ENCODE measurements at places on chromosomes 5 and 9.

DNA sequence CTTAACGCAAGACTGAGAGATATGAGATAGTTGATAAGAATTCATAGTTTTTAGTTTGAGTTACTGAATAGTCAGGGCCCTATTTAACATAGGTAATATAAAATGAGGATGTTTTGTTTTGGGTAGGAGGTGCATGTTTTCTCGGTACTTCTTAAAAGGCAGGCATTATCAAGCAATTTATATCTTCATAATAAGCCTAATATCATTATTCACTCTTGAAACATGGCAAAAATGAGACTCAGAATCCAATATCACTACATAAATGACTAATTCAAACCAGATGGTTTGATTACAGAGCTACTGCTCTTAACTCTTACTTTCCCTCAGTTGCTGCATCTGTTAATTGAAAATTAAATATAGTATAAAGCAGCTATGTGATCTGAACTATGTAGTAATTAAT, 2038.7 kb downstream of the EFNA5 start:
- DNase-seq = no peak

DNA sequence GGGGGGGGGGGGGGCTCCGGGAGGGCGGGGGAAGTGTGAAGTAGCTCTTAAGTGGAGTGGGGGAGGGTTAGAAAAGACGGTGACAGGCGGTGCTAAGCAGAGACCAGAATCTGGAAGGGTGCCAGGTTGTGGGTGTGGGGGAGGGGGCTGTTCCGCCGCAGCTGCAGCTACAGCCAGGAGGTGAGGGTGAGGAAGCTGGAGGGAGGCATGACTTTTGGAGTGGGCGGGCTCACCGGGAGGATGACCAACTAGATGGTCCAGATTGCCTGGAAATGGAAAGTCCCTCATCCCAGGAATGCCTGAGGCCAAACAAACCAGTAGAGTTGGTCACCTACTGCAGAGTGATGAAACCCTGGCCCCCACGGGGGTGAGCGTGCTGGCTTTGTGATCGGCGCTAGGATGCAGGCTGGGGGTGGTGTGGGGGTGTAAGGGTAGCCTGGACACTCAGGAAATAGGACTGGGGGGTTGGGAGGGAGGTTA, 158.1 kb upstream of the SHB start:
- DNase-seq = peak; percentile 64

DNA sequence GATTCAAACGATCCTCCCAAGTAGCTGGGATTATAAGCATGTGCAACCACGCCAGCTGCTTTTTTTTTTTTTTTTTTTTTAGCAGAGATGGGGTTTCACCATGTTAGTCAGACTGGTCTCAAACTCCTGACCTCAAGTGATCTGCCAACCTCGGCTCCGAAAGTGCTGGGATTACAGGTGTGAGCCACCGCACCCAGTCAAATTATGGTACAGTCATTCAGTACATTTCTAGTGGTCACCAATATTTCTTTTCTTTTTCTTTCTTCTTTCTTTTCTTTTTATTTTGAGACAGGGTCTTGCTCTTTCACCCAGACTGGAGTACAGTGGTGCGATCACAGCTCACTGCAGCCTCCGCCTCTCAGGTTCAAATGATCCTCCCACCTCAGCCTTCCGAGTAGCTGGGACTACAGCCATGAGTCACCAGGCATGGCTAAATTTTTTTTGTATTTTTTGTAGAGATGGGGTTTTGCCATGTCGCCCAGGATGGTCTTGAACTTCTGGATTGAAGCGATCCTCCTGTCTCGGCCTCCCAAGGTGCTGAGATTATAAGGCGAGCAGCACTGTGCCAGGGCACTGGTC, 25.4 kb upstream of the DCP2 start:
- DNase-seq = no peak

DNA sequence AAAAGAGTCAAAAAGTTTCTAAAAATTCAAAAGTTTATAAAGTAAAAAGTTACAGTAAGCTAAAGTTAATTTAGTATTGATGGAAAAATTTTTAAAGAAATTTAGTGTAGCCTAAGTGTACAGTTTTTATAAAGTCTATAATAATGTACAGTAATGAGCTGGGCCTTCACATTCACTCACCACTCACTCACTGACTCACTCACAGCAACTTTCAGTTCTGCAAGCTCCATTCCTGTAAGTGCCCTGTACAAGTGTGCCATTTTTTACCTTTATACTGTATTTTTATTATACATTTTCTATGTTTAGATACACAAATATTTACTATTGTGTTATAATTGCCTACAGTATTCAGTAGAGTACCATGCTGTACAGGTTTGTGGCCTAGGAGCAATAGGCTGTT, 239.5 kb upstream of the MAP3K1 start:
- no peak for DNase-seq

GRCh38 chr9:75909776-75910175, 19.3 kb downstream of the PCSK5 start:
- DNase-seq = no peak

DNA sequence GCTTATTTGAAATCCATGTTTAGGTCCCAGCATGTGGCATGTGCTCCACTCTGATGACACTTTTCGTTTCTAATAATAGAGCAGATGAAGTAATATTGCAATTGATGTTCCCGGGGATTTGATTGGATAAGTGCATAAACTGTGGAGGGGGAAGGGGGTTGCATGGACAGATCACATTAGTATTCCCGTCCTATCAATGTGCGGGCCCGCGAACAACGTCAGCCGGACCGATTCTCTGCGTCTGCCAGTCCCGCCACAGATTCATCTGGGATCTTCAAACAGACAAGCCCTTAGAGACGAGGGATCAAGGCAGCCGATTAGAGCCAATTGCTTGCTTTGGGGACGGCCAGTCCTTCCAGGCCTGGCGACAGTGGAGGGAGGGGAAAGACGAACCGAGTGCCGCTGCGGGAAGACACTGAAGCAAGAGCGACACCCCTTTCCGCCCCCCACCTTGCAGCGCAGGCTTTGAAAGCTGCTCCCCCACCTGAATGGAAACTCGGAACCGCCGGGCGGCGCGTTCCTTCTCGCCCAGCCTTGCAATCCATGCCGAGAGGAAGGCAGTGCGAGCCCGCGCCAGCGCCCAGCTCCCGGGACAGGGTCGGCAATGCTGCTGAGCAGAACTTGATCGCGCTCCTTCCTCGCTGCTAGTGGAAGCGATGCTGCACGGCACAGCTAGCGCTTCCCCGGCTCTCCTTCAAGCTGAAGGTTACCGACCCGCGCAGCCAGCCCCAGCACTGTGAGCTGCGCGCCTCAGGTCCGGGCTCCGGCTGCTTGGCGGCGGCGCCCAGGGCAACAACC, at the start of gene RGS7BP:
TSS of gene RGS7BP (plus strand) at position 247 of the 798 bp plus-strand sequence. CDS start 610 bp downstream, outside the sequence.
- DNase-seq = no peak

DNA sequence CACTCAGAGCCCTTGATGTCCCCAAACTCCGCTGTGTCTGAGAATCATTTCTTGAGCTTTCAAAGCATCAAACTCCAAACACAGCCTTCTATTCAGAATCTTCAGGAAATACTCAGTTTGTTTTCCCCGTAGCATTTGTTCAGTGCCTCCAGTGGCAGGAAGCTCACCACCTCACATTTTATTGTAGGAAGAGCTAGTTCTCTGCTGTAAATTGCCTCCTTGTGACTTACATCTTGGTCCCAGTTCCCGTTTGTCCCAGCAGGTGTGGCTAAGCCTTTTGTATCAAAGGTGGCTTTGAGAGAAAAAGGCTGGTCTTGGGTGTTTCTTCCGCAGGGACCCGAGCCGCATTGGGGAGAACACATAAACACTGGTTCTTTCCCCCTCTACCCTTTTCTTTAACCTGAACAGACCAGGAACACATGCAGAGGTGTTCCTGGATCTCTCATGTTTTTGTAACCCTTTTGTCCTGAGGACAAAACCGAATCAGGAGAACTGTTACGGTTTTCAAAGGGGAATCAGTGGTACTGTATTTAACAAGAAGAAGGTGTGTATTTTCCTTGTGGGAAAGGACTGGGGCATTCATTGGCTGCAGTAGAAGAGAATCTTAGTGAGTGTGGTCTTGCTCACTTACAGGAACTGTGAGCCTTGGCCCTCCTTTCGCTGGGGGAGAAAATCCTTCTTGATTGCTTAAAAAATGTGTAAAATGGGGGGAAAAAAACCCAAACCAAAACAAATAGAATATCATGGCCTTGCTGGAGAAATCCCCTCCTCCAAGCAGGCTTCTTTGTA, 1.9 kb downstream of the OSMR start:
- no peak for DNase-seq

- no peak for DNase-seq
Measured at GRCh38 chr9:69056191-69056815, 20.8 kb downstream of the FXN start.

GRCh38 chr5:69136293-69136692, 30.7 kb upstream of the CCNB1 start:
- DNase-seq = no peak

DNA sequence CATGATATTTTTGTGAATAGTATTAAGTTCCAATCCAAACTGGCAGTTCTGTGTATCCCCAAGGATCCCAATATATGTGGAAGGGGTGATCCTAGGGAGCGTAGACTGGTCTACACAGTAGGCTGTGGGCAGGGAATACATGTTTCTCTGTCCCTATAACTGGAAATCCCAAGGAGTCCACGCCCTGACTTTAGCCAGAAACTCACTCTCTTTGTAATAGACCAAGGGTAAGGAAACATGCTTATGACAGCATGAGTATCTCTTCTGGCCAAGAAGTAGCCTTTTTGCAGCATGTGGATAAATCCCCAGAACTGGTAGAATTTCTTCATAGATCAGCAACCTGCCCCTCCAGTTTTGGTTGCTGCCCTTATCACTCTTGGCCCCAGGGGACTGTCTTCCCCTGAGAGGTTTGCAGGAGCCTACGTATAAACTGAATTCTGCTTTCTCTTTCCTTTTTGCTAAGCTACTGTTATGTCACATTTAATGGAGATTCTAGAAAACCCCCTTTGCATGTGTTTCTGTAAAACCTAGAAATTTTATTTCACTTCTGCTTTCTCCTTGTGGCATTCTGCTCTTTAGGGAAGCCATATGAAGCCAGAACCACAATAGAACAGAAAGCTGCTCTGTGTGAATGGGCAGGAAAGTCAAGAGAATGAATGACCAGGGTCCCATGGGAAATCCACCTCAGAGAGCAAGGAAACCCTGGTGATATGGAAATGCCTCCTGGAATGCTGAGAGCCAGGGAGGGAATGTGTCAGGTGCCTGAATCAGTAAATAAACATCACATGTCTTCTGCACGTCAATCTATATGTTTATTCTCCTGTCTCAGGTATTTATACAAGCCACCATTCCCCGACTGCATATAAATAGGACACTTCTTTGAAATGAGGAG, 3.5 kb downstream of the IFNA2 start:
- no peak for DNase-seq

DNA sequence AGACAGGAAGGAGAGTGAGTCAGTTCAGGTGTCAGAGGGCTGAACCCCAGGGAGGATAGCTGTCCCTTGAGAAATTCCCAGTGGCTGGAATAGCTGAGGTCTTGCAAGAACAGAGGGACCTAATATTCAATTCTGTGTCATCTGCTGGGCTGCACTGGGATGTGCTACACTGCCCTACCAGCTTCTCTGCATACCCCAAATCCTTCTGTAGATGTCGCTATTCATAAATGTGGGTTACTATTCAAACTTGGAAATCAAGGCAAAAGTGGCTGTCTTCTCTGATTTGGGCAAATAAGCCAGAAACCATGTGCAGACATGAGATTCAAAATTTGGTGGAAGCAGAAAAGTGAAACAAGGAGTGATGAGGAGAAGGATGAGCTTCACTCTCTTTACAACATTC, 16.3 kb downstream of the TNFSF8 start:
- no peak for DNase-seq

GRCh38 chr9:99457981-99458380, 235.9 kb downstream of the SEC61B start:
- no peak for DNase-seq

- DNase-seq = no peak
Measured at GRCh38 chr5:82905986-82906385, 171.2 kb downstream of the TMEM167A start.

DNA sequence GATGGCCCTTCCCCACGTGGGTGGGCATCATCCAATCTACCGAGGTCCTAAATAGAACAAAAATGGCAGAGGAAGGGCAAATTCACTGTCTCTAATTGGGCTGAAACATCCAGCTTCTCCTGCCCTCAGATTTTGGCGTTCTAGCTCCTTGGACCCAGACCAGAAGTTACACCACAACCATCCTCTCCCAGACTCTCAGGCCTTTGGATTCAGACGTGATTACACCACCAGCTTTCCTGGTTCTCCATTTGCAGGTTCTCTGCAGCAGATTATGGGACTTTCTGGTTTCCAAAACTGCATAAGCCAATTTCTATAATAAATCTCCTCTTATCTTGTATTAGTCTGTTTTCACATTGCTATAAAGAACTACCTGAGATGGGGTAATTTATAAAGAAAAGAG, 73.6 kb upstream of the STARD4 start:
- no peak for DNase-seq

GRCh38 chr5:157247267-157247666, 18.7 kb upstream of the CYFIP2 start:
- no peak for DNase-seq

DNA sequence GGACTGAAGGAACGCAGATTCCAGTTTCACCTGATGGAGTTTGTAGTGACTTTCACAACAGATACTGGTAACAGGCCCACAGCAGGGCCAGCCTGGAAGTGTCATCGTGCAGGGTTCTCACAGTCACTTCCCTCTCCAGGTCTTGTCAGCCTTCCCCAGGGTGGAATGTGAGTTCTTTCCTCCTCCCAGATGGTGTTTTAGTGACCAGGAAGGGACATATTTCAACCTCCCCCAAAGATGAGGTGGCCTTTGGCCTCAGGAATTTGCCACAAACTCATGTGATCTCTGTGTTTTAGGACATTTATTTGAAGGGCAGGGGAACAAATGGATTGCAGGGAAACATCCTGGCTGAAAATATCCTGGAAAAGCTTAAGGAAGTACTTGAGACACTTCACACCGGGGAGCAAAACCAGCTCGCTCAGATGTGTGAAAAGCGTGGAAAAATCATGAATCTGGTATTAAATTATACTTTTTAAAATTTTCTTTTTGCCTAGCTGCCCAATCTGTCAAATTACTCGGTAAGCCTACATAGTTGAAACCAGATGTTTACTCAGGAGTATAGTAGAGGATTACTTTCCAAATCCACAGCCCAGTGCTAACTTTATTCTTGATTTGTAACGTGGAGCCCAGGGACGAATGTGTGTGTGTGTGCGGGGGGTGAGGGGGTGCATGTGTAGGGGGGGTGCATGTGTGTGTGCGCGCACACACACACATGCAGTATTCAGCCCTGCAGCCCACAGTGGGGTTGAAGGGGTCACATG, 66.8 kb downstream of the PTPDC1 start:
- no peak for DNase-seq

- no peak for DNase-seq
Measured at GRCh38 chr5:38827525-38827924, 18.3 kb upstream of the OSMR start.

All from CD8-positive, alpha-beta T cell (primary cell).